ENCODE measurements at places on chromosomes 1 and 21.

DNA sequence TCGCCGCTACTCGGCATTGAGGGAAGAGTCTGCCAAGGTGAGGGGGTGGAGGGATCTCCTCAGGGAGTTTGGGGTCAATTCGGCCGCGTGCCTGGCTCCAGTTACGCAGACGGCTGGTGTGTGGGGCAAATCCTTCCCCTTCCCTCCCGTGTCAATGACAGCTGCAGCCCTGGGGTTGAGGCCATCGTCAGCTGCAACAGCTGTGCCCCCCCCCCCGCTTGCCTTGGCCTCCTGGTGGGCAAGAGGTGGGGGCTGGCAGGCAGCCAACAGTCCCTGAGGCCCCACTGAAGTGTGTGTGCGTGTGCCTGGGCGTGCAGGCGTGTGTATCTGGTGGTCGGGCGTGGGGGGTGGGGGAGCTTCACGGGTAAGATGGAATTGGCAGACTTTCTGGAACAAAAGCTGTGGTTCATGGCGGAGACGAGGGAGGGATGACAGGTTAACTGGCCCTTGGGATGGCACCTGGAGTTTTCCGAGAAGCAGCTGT lies 25.6 kb downstream of the PPFIA4 start:
- DNase-seq, result no peak

GRCh38 chr1:204455063-204455830 lies 39.4 kb downstream of the PIK3C2B start:
- DNase-seq, result no peak

GRCh38 chr1:25704267-25704691 lies 87.7 kb downstream of the MAN1C1 start:
- DNase-seq, result no peak

GRCh38 chr1:1631782-1632420 lies at the start of gene MMP23B:
Gene MMP23B, plus strand, starts transcription at chr1:1632173. Its CDS starts 46 bp downstream, at chr1:1632219.
- DNase-seq, result no peak

DNA sequence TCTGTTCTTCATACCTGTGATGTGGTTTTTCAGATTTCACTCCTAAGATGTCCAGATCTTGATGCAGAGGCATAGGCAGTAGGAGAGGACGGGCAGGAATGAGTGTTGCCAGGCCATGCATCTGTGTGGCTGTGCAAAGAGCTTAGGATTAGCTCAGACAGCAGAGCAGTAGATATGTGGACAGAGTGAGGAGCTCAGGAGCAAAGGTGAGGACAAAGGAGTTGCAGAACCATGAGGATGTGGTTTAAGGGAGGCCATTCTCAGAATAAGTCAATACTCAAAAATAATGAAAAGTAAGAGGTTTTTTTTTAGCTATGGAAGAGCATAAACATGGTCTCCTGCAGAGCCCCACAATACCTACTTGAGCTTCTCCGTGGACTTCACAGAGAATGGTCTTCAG lies 158.3 kb downstream of the HHAT start:
- DNase-seq, result no peak

DNA sequence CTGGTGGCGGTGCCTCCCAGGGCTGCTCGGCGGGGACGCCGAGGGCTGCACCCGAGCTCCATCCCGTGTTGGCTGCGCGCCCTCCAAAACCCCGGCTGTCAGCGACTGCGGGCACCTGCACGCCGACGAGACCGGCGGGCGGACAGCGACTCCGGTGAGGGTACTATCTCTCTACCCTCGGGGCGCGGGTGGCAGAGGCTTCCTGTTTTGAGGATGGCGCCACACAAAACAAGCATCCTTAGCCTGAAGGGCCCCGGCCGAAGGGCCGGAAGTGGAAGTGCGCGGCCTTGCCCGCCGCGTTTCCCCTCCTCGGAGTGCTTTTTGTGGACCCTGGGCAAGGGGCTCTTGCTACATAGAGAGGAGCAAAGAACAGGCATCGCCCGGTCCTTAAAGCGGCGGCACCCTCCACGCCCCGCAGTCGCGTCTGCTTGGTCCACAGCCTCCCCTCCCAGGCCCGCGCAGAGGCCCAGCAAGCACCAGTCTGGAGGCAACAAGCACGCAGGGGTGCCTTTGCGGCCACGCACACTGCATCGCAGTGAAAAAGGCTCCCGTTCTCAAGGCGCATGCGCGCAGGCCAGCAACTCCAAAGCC lies 561 bp upstream of the COQ8A start:
- no peak for DNase-seq

GRCh38 chr1:73033640-73034039 lies 751.3 kb upstream of the NEGR1 start:
- DNase-seq, result no peak

DNA sequence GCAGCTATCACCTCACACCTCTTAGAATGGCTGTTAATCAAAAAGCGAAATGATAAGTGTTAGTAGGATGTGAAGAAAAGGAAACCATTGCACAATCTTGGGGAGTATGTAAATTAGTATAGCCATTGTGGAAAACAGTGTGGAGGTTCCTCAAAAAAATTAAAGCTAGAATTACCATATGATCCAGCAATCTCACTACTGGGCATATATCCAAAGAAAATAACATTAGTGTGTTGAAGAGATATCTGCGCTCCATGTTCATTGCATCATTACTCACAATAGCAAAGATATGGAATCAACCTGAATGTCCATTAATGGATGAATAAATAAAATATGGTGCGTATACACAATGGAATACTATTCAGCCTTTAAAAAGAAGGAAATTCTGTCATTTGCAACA lies 68.9 kb downstream of the SNRPE start:
- DNase-seq, result no peak

GRCh38 chr1:15148941-15149340 lies 4.6 kb upstream of the TMEM51 start:
- DNase-seq, result no peak

DNA sequence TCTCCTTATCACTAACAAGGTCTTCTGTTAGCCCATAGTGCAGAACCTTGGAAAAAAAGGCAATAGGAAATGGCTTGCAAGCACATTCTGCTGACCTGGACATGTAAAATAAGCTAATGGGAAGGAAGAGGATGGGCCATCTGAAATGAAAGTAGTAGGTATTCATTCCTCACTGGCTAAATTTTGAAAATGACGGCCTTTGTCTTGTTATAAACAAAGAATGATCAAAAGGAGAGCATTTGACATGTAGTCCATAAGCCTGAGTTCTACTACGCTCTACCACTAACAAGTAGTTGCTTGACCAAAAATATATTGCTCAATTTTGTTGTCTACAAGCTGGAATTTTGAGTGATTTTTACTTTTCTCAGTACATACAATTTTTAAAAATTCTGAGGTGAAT lies 75.6 kb downstream of the TBX15 start:
- no peak for DNase-seq

DNA sequence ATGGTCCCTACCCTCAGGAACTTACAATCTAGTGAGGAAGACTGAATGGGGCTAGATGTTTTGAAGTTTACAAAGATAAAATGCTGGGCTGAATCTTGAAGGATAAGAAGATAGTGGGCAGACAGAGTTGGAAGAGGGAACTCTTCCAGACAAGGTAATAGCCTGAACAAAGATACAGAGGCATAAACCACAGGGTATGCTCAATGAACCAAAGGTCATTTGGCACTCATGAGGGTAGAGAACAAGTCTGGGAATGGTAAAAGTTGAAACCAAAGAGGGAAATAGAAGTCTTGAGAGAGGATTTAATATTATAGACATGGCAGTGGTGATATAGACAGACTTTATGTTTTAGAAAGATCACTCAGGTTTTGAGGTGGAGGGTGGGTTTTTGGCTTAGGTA lies 48.1 kb upstream of the ZSWIM5 start:
- no peak for DNase-seq

DNA sequence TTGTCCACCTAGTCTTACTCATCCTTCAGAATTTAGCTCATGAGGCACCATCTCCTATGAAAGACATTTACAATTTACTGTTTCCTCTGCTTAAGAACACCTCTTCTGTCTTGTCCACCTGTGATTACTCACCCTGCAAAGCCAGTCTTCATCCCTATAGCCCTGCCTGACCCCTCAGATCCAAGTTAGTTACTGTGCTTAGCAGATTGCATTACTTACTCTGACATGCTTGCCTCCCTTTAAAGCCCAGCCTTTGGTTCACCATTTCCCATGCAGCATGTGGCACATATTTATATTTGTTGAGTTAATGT lies 60.9 kb upstream of the VCAM1 start:
- no peak for DNase-seq

GRCh38 chr1:156859523-156860112 lies 701 bp upstream of the INSRR start:
- no peak for DNase-seq

DNA sequence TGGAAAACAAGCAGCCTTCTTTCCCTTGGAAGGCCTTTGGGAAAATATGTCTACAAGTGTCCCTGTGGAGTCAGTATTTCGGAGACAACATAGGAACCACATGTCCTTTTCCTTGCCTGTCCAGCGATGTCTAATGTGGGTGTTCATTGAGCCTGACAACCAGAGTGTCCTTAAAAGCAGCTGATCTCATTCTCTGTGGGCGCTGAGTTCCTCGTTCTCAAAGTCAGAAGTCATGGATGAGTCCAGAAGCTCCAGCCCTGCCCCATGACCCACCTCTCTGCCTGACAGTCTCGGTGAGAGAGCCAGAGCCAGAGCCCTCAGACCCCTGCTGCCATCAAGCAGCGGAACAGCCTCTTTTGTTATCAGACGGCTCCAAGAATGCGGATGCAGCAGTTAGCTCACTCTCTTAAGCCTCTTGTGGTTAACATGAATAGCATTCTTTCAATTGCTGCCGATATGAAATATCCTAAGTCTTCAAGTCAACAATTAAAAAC lies 329.2 kb downstream of the TGFB2 start:
- DNase-seq, result peak; percentile 14

- peak; percentile 23 for DNase-seq
Observed at GRCh38 chr1:236103646-236104218, 38.6 kb upstream of the GPR137B start.

DNA sequence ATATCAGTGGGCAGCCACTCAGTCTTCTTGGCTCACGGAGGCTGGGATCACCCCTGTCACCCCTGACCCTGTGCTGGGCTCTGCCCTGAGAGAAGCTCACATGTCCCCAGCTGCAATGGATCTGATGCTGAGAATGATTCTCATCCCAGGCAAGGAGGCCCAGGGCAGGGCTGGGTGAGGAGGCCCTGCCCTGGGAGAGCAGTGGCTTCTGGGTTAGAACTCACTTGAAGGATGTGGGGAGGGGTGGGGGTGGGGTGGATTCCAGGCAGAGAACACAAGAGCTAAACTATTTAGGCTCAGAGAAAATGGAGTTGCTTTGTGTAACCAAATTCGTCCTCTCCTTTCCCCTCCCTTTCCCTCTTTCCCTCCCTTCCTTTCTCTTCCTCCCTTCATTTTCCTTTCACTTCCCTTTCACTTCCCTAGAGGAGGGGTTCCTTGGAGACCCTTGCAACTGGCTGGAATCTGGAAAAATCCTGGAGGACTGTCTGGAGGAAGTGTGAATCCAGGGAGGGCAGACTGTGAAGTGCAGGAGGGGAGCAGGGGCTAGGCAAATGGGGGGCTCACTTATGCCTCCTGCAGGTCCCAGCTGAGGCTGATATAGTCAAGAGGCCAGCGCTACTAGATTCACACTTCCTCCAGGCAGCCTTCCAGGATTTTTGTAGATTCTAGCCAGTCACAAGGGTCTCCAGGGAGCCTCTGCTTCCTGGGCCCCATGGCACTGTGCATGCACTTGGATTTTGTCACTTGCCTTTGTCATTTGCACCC lies 47.0 kb downstream of the IGSF21 start:
- DNase-seq, result no peak

GRCh38 chr1:51915951-51916350 lies 37.4 kb upstream of the NRDC start:
- DNase-seq, result no peak

- no peak for DNase-seq
Observed at GRCh38 chr1:10497109-10497508, 22.4 kb downstream of the PEX14 start.

DNA sequence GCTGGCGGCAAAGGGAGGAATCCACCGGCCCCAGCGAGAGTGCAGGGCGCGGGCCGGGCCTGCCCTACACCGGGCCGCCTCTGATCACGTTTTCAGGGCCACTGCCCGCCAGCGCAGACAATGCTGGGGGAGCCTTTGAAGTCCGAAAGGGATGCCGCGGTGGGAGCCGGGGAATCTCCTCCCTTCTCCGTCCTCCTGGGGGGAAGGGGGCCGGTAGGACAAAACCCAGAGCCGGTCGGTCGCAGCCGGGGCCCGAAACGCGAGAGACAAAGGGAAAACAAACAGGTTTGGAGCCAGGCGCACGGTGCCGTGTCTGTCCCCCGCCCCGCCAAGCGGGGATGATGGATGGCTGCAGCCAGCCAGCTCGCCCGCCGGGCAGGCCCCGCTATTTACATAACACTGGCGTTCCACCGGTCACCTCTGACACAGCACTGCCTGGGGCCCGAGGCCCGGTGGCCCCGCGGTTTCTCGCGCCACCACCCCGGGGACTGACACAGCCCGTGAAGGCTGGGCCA lies 92.0 kb downstream of the CASZ1 start:
- DNase-seq, result no peak

GRCh38 chr1:37399205-37399604 lies 75.2 kb upstream of the ZC3H12A start:
- DNase-seq, result no peak

- no peak for DNase-seq
Observed at GRCh38 chr21:45542242-45542666, at the start of gene SLC19A1. Gene SLC19A1, minus strand, starts transcription at chr21:45542440. Its CDS starts 4,481 bp downstream, at chr21:45537959.

- no peak for DNase-seq
Observed at GRCh38 chr1:80731241-80731894, 1069.4 kb upstream of the ADGRL2 start.

GRCh38 chr1:17052038-17052437 lies 1.8 kb downstream of the SDHB start:
- DNase-seq, result no peak

All from tibial nerve (tissue), 4 donors.